MV-4-11 (cell line): ENCODE measurements at places on chromosomes 12 and 14.

GRCh38 chr14:80535171-80535570 lies 323.9 kb upstream of the DIO2 start:
- DNase-seq = no peak

- DNase-seq = no peak
Measured at GRCh38 chr12:26003065-26003464, 44.6 kb downstream of the RASSF8 start.

GRCh38 chr14:98182393-98183055 lies 1089.5 kb downstream of the BCL11B start:
- no peak for DNase-seq

DNA sequence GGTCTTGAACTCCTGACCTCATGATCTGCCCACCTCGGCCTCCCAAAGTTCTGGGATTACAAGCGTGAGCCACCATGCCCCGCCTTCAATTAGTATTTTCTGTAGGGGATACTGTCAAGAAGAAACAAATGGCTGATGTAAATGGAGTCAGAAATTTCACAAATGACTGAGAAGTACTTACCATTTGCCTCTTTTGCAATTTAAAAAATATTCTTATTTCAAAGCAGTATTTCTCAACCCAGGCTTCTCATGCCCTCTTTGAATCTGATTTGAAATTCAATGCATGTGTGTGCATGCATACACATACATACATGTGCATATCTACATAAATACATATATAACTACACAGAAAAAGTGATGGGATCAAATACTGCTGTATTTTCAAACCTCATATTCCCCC lies 4.4 kb downstream of the PSMA6 start:
- DNase-seq = peak; percentile 11

- no peak for DNase-seq
Measured at GRCh38 chr12:80190001-80190400, 90.7 kb downstream of the OTOGL start.

- no peak for DNase-seq
Measured at GRCh38 chr12:124399622-124400021, 104.7 kb downstream of the RFLNA start.

GRCh38 chr12:20040184-20040583 lies 328.2 kb upstream of the PDE3A start:
- no peak for DNase-seq

- DNase-seq = peak; percentile 45
Measured at GRCh38 chr14:73245480-73246325, 8.4 kb downstream of the PAPLN start.

DNA sequence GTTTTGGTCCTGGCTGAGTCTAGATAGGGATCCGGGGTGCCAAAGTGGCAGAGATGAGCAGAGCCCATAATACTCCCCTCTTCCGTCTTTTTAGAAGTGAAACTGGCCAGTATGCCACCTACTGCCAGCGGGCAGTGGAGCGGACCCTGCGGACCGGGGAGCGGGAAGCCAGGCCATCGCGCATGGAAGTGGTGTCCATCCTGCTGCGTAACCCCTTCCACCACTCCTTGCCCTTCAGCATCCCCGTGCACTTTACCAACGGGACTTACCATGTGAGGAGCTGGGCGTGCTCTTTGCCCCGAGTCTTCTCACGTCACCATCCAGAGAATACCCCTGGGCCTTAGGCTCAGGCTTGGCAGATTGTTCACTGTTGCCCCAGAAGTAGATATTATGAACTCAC lies 21.0 kb downstream of the PIGH start:
- no peak for DNase-seq

- DNase-seq = no peak
Measured at GRCh38 chr12:2998789-2999264, 39.6 kb downstream of the TEAD4 start.

DNA sequence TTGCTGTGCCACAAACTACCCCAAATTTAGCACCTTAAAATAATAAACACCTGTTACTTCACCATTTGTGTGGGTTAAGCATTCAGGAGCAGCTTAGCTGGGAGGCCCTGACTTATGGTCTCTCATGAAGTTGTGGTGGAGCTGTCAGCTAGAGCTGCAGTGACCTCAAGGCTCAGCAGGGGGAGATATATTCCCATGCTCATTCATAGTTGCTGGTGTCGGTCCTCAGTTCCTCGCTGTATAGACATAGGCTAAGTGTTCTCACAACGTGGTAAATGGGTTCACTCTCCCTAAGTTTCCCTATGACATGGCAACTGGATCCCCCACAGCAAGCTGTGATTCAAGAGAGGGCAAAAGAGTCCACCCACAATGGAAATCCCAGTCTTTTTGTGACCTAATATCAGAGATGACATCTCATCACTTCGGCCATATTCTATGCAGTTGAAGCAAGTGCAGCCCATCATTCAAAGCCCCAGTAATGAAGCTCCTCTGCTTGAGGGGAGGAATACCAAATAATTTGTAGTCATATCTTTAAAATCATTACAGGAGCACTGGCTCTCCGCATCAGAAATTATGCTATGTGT lies 41.1 kb downstream of the PRB3 start:
- peak; percentile 43 for DNase-seq

- DNase-seq = no peak
Measured at GRCh38 chr12:75660805-75661404, 149.5 kb upstream of the KRR1 start.

DNA sequence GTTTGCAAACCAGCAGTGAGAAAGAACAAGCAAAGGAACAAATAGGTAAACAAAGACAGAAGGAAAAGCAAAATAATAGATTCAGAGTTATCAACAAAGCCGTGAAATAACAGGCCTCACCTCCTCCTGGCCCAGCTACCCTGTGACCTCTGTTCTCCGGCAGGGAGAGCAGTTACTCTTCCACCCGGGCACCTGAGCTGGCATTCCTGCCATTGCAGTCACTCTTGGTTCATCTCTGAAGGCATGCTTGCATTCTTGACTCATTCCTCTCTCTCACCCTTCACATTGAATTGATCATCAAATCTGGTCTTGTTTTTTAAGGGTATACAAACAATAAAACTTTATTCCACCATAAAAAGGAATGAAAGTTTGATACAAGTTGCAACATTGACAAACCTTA lies 95.1 kb downstream of the TTC8 start:
- DNase-seq = no peak

DNA sequence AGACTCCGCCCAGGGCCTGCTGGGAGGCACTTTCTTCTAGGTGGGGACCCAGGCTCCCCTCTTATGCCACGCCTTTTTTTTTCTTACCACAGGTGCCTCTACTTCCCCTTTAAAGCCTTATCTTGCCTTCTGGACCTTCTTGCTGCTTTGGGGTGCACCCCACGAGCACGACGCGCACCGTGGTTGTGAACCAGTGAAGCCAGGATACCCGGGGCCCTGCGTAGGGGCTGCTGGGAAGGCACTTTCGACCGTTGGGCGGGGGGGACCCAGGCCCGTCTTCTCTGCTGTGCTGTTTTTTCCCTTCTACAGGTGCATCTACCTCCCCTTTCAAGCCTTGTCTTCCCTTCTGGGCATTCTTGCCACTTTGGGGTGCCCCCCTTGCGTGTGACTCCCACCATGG lies 305.4 kb downstream of the ALG10 start:
- DNase-seq = no peak

DNA sequence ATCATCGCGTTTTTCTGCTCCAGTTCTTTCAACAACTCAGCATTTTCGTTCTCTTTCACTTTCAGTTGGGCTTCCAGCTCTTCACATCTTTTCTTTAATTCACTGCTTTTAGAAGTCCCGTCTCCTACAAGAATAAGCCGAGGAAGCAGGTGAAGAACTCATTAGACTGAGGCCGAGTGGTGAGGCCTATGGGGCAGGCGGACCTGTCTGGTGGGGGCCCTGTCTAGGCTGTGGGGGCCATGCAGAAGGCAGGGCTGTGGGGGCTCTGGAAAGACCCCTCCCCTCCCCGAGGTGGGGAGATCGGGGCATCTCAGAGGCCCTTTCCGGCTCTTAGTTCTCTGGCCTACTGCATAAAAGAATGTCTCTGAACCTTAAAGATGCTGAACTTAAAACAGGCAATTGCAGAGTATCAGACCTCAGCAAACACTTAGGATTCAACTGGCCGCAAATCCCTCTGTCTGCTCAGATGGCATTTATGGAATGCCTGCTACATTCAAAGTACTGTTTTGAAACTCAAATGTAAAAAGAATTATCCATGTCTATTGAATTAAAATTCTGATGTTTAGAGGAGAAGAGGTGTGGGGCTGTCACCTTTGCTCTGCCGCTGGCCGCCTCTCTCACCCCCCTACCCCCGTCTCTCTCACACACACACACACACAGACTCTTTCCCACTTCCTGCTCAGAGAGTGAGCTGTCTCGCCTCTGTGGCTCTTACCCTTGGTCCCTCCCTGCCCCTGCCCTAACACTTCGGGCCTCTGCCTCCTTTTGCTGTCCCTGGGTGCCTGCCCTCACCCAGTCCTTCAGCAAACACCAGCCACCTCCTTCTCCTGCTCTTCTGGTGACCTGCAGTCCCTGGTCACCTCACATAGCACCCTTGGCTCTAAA lies 34.7 kb downstream of the CCDC92 start:
- peak; percentile 32 for DNase-seq

DNA sequence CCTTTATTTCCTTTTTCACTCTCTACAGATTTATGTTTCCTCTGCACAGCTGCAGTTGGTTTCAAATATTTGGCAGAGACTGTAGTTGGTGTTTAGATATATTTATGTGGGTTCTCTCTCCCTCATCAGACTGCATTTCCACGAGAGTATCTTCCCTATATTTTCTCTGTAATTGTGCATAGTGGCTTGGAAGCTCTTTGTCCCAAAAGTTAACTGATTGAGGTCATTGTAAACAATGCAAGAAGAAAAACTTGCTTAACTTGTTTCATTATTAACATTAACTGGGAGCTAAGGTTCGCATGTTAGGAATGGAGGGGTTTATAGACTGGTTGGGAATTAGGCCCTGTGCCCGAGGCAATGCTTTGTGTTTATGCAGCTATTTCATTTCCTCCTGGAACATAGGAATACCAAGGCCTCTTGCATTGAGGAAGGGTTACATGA lies 216.9 kb upstream of the HMGA2 start:
- DNase-seq = no peak

GRCh38 chr14:60658909-60659585 lies 9.8 kb upstream of the SIX1 start:
- DNase-seq = no peak

- DNase-seq = no peak
Measured at GRCh38 chr14:38496092-38496491, 240.2 kb upstream of the CLEC14A start.

DNA sequence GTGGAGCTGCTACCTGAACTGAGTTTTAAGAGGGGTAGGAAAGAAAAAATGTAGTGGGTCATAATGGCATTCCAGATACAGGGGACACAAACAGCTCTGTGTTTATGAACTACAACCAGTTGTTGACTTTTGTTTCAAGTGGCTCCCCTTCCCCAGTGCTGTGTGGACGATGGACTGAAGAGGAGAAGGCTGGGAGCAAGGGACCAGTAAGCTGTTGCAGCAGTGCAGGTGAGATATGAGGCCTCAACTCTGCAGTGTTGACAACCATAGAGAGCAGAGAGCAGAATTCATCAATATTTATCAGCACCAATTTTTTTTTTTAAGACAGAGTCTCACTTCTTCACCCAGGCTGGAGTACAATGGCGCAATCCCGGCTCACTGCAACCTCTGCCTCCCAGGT lies 46.6 kb downstream of the MDM2 start:
- DNase-seq = no peak

DNA sequence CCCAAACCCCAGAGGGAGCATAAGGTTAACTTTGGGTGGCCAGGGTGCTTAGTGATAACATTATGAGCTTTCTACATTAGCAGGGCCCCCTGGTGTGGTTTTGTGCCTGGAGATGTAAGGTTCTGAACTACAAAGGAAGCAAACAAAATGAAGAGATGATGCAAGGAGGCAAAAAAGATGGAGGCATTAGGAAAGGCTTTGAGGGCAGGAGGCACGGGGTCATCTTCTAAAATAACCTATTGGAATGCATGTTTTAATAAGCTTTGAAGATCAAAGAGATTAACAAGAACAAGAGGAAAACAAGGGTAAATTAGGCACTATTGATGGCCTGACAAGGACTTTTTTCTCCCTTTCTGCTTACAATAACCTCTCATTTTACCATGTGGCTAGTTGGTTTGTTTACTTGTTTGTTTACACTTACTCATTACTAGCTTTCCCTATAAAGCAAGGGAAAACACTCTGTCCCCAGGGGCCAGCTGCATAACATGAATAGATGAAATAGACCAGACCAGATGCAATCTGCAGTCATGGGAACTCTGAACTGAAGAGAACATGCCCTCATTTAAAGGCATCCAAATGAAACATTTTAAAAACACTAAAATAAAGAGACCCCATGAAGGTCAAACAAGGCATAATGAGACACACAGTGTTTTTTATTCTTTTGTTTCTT lies 390.3 kb downstream of the DIO2 start:
- DNase-seq = no peak

DNA sequence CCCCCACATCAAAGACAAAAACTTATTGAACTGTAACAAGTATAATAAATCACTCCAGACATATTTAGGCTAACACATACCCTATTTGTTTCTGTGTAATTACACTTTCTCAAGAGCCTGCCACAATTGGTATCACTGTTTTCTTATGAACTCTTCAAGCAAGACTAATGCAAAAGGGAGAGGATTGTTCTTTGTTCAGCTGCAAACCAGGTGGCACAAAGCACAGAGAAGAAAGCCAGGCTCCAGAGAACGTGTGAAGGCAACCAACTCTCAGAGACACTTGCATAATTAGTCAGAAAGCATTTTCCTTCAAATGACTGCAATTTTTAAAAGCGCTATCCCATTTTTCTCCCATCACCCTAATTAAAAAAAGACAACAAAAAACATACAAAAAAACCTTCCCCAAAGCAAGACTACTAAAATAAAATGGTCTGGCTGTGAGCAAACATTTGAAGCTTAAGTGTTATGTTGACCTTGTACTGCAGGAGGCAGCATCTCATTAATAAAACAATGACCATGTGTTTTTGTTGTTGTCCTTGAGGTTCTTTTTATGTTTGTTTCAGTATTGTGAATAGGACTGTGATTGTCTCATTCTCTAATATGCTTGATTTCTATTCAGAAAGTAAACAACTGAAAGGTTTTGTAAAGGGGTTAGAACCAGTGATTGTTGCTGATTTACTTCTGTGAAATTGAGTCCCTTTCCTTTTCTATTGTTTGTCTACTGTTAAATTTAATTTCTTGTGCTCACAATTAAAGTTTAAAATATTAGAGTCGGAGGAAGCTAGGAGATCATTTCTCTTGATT lies 452.7 kb upstream of the PDE3A start:
- peak; percentile 16 for DNase-seq
